ENCODE measurements at places on chromosomes 6 and 20. TPM values are rescaled to one million over a fixed set of nuclear protein-coding genes. Genes with fewer than 3 reads are reported as not detected.

The MYLK4 gene
- total RNA-seq = 0.46 TPM

The GNAS-AS1 gene
- total RNA-seq = 0.35 TPM

The ADGB gene
- not detected for total RNA-seq

DNA sequence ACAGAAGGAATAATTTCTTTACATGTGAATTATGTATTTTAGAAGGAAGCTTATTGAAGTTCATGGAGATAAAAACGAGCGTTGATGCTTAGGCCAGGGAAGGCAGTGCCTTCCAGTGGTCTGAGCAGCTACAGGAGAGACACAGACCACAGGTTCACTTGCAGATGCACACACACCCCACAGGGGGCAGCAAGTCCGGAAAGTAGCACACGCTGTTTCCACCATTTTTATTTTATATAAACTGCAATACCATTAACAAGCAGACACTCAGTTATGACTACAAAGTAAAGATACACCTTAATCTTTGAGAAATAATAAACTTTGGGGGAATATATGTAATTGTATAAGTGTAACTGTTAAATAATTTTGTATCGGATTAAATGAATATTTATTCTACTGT lies 13.5 kb upstream of the DACT2 start:
- no peak for DNase-seq

DNA sequence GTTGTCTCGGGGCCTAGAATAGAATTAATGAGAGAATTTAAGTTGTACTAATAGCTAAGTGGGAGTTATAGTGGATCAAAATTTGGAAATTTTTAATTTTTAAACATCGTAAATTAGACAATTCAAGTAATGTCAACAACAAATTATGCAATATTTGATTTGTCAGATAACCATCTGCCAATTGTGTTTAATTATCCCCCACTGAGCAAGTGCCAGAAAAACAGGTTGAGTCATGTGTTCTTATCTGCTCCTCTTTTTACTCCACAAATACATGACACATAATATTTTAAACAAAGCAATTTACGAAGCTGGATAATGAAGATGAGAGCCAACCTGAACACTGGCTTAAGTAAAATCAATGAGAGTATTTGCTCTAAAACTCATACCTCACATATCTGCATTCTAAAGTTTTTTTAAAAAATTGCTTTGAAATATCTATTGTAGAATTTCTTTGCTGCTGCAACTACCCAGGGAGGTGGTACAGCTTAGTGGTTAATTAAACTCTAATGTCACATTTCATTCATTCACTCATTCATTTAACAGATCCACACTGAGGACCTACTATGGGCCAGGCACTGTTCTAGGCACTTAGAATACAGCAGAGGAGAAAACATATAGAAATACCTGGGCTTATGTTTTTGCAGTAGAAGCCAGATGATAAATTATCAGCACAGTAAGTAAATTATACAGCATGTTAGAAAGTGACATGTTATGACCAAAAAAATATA lies 57.1 kb upstream of the MAP7 start:
- no peak for DNase-seq

Measured in epithelial cell of proximal tubule (primary cell).